Esophagus squamous epithelium (tissue), 5 donors: ENCODE measurements at places on chromosomes 5 and 9.

DNA sequence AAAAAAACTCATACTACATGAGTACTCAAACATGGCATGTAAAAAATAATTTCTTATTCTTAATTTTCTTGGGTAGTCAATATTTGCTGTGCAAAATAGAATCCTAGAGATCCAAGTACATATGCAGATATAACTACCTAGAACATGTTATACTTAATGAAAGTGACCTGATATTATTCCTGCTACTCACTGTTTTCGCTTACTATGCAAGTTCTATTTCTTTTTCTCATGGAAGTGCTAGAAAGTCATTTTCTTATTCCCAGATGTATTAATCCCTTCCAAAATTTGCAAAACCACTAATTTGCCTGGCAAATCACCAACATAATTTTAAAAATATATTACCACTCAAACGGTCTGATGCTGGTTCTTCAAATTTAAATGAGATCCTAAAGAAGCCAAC is 19.2 kb upstream of the PLAC8L1 start:
- DNase-seq, result no peak

DNA sequence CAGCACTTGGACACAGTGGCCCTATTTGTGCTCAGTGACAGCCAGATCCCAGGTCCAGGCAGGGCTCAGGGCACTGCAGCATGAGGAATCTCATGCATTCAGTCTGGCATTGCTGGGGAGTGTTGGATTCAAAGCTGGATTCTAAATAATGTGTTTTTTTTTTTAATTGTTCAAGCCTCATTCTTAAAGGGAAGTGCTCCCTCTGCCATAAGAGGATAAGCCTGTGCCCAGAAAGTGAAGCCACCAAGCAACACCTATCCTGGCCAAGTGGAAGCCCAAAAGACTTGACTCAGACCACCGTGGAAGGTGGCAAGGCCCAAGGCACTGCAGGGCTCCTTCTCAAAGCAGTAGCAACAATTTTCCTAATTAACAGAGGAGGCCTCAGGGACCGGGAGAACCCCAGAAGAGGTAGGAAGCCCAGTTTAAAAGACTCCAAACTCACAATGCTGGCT is 135.6 kb downstream of the ACTL7B start:
- no peak for DNase-seq

GRCh38 chr9:100525563-100525962 is 52.3 kb upstream of the CAVIN4 start:
- DNase-seq, result no peak

- DNase-seq, result no peak
Measured at GRCh38 chr9:127049581-127049980, 72.9 kb downstream of the ANGPTL2 start.

DNA sequence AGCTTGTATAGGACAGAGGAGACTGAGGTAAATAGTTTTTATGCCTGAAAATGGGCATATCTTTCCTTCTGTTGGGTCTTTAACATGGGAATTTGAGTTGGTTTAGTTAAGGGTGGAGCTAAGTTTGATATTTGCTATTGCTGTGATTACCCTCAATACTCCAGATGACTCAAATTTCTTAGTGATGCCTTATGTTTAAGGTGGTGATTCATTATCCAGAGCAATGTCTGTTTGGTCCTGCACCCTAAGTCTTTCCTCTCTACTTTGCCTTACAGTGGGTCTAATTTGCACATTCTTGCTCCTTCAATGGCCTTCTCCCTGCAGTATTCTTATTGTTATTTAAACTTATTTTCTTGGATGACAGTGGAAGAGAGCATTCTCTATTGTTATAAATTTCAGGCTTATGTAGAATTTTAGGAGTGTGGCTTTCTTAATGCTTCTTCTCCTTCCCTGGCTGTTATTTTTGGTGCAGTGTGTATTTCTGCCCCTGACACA is 312.9 kb upstream of the RPS23 start:
- no peak for DNase-seq

GRCh38 chr9:4475301-4475700 is 15.0 kb upstream of the SLC1A1 start:
- DNase-seq, result no peak

GRCh38 chr9:109806506-109807115 is 26.6 kb downstream of the PALM2AKAP2 start:
- DNase-seq, result no peak

GRCh38 chr5:151923866-151924476 is 680 bp downstream of the GLRA1 start:
- DNase-seq, result no peak

- no peak for DNase-seq
Measured at GRCh38 chr5:68243251-68243650, 27.7 kb downstream of the PIK3R1 start.

GRCh38 chr5:146302406-146302805 is 36.2 kb upstream of the POU4F3 start:
- no peak for DNase-seq

DNA sequence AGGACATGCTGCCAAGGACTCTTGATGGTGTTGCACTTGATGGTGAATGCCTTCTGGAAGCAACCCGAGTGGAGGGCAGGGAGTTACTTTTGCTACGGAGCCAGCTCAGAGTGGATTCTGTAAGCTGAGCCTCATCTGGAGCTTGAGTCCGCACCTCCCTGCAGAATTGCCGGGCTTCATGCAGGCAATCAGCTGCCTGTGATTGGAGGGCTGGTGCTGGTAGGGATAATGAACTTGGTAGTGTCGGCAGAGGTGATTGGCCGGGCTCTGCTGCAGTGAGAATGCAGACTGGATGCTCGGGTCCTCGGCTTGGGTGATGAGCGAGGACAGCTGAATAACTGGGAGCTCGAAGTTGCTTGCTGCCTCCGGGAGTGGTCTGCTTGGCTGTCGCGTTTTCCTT is 23.1 kb downstream of the SLC25A25 start:
- no peak for DNase-seq

DNA sequence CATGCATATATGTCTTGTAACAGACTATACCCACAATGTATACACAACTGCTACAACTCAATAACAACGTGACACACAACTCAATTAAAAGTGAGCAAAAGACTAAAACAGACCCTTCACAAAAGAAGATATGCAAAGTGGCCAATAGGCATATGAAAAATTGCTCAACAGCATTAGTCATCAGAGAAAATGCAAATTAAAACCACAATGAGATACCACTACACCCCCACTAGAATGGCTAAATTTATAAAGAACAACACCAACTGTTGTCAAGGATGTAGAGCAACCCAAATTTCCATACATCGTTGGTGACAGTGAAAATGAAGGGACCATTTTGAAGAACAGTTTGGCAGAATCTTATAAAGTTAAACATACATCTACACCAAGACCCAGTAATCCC is 38.9 kb downstream of the GABRB2 start:
- DNase-seq, result no peak

DNA sequence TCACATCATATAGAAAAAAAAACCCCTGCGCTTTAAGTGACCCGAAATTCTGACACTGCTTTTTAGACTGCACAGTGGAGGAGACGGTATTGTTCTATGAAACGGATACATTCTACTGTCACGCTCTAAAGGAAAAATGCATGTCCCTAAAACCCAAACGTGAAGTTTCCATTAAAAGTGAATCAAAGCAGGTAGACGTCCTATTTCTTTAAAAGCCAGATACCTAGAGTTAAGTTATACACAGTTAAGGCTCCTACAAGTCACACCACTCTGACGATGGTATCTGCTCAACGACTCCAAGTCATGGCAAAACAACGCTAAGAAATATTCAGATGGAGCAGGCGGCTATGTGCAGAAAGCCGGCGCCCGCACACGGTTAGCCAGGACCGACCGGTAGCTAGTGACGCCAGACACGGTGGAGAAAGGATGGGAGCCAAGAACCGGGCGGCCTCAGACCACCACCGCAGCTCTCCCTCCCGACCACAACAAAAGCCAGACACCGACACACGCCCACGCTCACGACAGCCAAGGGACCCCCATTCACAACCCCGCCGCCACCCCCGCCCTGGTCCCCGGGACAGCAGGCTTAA is 734 bp downstream of the SKP1 start:
- DNase-seq, result no peak

GRCh38 chr5:8523501-8523900 is 654.6 kb downstream of the MTRR start:
- no peak for DNase-seq

DNA sequence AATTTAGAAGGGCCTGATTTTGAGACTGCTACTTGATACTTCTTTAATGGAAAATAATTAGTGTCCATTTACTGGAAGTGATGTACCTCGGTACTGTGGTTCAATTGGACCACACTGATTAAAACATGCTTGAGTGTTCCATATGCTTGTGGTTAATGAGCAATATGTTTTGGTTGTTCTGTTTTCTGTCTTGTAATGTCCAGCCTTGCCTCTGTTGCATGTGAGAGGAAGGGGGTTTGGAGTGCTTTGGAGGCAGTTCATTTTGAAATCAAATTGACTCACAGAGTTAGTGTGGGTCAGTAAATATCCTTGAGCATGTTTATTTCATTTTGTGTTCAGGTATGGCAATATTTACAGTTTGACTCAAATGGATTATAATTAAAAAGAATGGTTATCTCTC is 334.4 kb downstream of the ARHGEF28 start:
- no peak for DNase-seq

GRCh38 chr5:119370486-119370885 is 14.7 kb downstream of the TNFAIP8 start:
- no peak for DNase-seq

DNA sequence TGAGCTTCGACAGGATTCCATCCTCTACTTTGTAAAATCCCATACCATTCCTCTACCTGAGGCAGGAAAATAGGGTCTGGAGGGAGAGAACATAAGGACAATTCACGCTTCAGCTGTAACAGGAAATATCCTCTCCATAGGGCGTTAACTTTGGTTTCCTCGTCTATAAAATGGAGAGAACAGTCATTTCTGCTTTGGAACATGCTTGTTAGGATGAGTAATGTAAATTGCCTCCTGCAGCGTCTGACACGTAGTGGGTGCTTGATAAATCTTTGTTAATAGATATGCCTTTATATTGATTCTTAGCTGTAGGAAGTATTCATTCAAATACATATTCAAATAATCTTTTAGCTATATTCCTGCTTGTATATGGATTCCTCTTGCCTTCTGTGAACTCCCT is 711 bp upstream of the SUB1 start:
- DNase-seq, result no peak

DNA sequence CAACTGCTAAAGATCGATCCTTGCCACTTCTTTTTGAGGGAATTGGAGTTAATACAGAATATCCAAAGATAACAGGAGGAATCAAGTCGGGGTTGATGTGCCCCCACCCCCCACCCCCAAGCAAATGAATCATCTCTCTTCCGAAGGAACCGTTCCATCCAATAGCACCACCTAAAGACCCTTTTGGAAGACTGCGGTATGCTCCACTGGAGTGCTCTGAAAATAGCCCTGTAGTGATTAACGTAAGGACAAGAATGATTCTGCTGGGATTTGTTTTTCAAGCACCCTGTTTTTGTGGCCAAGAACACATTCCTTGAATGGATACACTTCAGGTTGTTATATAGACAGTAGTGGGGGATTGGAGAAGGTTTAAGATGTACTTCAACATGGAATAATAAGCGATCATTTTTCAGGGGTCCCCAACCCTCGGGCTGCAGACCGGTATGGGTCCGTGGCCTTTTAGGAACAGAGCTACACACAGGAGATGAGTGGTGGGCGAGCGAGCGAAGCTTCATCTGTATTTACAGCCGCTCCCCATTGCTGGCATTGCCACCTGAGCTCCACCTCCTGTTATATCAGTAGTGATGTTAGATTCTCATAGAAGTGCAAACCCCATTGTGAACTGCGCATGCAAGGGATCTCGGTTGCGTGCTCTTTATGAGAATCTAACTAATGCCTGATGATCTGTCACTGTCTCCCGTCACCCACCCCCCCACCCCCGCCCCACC is 44.5 kb upstream of the TMEM252 start:
- no peak for DNase-seq

GRCh38 chr5:22460189-22460588 is 393.0 kb downstream of the CDH12 start:
- DNase-seq, result no peak

- DNase-seq, result no peak
Measured at GRCh38 chr5:100232736-100233135, 302.4 kb upstream of the FAM174A start.
